ENCODE measurements at places on chromosomes 4 and X. TPM values are rescaled to one million over a fixed set of nuclear protein-coding genes. Genes with fewer than 3 reads are reported as not detected.

DNA sequence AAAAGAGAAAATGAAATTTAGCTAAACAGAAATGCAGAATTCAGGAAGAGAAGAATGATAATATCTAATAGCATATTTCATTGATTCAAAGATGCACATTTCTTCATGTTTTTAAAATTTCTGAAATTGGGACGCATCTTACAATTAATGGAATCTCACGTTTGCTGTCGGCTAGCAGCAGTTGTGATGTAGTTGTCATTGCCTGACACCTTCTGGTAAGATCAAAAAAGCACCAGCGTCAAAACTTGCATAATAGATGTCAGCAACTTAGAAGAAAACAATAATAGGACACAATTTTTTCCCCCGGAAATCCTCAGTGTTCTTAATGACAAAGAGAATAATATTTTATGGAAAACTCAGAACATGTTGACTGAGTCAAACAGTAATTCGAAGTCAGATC is 29.8 kb upstream of the SLC7A3 start:
- no peak for DNase-seq

DNA sequence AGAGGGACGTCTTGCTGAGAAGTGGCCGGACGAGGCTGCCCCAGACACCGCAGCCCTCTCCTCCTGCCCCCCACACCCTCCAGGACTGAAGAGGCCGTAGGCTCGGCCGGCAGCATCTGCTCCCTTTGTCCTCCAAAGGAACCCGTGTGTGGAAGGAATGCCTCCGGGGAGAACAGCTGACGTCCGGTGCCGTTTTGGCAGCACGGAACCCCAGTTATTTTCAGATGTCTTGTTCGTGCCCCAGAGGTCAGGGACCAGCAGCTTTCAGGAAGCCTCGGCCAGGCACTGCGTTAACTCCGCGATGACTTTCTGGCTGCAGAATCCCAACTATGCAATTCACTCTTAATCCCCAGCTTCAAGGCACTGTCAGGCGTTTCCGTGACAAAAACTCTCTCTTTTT is 10.9 kb upstream of the PPP2R3B start:
- peak; percentile 49 for DNase-seq

- DNase-seq: no peak
These were observed 83.1 kb downstream of the SORBS2 start for GRCh38 chr4:185728893-185729292.

DCHS2 gene
- total RNA-seq: not detected
